ENCODE measurements at places on chromosomes 2 and 18. TPM values are rescaled to one million over a fixed set of nuclear protein-coding genes. Genes with fewer than 3 reads are reported as not detected.

Gene GCC2
- total RNA-seq: 141 TPM

Gene GPAT2
- 1.3 TPM for total RNA-seq

Gene UGT1A10
- total RNA-seq: not detected

Gene BOLL
- total RNA-seq: 0.10 TPM

Gene BOK
- 0.52 TPM for total RNA-seq

Gene LBX2
- 0.21 TPM for total RNA-seq

Gene HEATR5B
- total RNA-seq: 32.5 TPM

Gene ABHD3
- 27.3 TPM for total RNA-seq

Gene FBLN7
- total RNA-seq: 7.8 TPM

Gene IL36A
- not detected for total RNA-seq

Gene CAD
- 5.7 TPM for total RNA-seq

Gene GKN2
- total RNA-seq: not detected

Gene ICOS
- total RNA-seq: 111 TPM

Gene GCG
- total RNA-seq: not detected

Gene FTCDNL1
- total RNA-seq: 1.7 TPM

Gene RFX8
- total RNA-seq: 0.21 TPM

Gene EGR4
- total RNA-seq: 0.52 TPM

Gene KCNJ3
- not detected for total RNA-seq

Gene GPN1
- total RNA-seq: 25.8 TPM

Gene LGALSL
- 11.6 TPM for total RNA-seq

Gene DARS1
- total RNA-seq: 65.5 TPM

Gene ANTXR1
- under 0.01 TPM for total RNA-seq

Gene ACKR3
- 2.7 TPM for total RNA-seq

Gene LIPT1
- 16.4 TPM for total RNA-seq

Gene MAP3K19
- not detected for total RNA-seq

Gene LONRF2
- 0.10 TPM for total RNA-seq

Gene SPR
- total RNA-seq: 1.2 TPM

Gene CXCR1
- 0.10 TPM for total RNA-seq

Gene PCARE
- total RNA-seq: under 0.01 TPM

Gene RSAD2
- total RNA-seq: 6.8 TPM

Gene REG3G
- total RNA-seq: not detected

Gene CDK15
- total RNA-seq: not detected

Gene HJURP
- 0.31 TPM for total RNA-seq

Gene GNLY
- total RNA-seq: 181 TPM

Gene CAPN14
- 0.21 TPM for total RNA-seq

Gene RMND5A
- 47.1 TPM for total RNA-seq

Gene COL4A3
- 2.4 TPM for total RNA-seq

Gene RASGRP3
- 31.5 TPM for total RNA-seq

Gene MBP
- 80.7 TPM for total RNA-seq

Gene ACSL3
- total RNA-seq: 64.6 TPM

Gene HOXD8
- total RNA-seq: not detected

Gene NPHP1
- total RNA-seq: 0.52 TPM

Gene EMILIN1
- 0.63 TPM for total RNA-seq

Gene RAD51AP2
- total RNA-seq: not detected

Gene GAL3ST2
- total RNA-seq: 2.5 TPM

Gene SKOR2
- not detected for total RNA-seq

Gene IL18R1
- total RNA-seq: 6.5 TPM

Gene LAMA3
- total RNA-seq: under 0.01 TPM

Gene ITGA6
- total RNA-seq: 116 TPM

Gene SRD5A2
- total RNA-seq: not detected

Gene CD207
- total RNA-seq: 0.10 TPM
